Epithelial cell of umbilical artery (primary cell): ENCODE measurements at places on chromosomes 11 and 22. TPM values are rescaled to one million over a fixed set of nuclear protein-coding genes. Genes with fewer than 3 reads are reported as not detected.

GGT5 gene
- total RNA-seq, result 1.4 and 2.6 TPM in 2 replicates

KCNJ5 gene
- total RNA-seq, result 0.30 TPM in 1 of 2 replicates, not detected in the other

GP1BB gene
- total RNA-seq, result 1.6 TPM in 1 of 2 replicates, not detected in the other

MS4A2 gene
- not detected in 2 replicates for total RNA-seq

P2RX6 gene
- under 0.01 and 0.30 TPM in 2 replicates for total RNA-seq

GRAMD1B gene
- 2.3 and 4.1 TPM in 2 replicates for total RNA-seq

STK33 gene
- total RNA-seq, result 1.5 and 1.6 TPM in 2 replicates

DEAF1 gene
- 34.8 and 38.7 TPM in 2 replicates for total RNA-seq

DTX4 gene
- under 0.01 TPM in 2 replicates for total RNA-seq

GTSE1 gene
- total RNA-seq, result 7.5 and 10.6 TPM in 2 replicates

SHISA8 gene
- total RNA-seq, result not detected in 2 replicates

RAB38 gene
- total RNA-seq, result 5.8 and 7.0 TPM in 2 replicates

MS4A4A gene
- total RNA-seq, result not detected in 2 replicates

NPAS4 gene
- not detected in 2 replicates for total RNA-seq

OR8D1 gene
- total RNA-seq, result not detected in 2 replicates

WNT7B gene
- under 0.01 TPM in 1 of 2 replicates, not detected in the other for total RNA-seq

LDLRAD3 gene
- 6.4 and 9.1 TPM in 2 replicates for total RNA-seq

HTR3B gene
- total RNA-seq, result not detected in 2 replicates
